ENCODE measurements at places on chromosomes 12 and 14.

GRCh38 chr14:57319636-57320192 is 50.9 kb downstream of the AP5M1 start:
- DNase-seq = no peak

DNA sequence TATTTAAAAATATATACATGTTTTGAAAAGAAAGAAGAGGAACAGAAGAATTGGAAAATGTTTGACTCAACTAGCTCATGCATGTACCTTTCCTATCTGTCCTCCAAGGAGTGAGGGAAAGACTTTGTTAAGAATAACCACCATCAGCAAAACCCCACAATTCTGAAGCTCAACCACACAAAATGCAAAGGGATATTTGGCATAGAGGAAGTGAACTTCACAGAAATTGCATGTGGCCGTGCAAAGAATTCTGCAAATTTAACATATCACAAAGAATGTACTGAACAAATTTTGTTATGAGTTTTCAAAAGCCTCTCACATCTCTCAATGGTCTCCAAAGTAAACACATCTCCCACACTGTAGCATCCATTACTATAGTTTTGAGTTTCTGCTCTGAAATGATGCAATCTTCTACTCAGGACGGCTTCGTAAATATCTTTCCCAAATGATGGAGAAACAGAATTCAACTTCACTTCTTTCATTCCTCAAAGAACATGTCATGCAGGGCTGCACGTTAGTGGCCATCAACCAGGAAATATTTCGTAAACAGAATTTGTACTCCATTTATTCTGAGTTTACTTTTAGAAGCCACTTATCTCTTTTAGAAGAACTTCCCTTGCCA is 17.6 kb downstream of the DUSP6 start:
- no peak for DNase-seq

GRCh38 chr12:69906411-69907216 is 81.6 kb downstream of the MYRFL start:
- no peak for DNase-seq

GRCh38 chr12:56267443-56268071 is 815 bp downstream of the COQ10A start:
- DNase-seq = no peak

DNA sequence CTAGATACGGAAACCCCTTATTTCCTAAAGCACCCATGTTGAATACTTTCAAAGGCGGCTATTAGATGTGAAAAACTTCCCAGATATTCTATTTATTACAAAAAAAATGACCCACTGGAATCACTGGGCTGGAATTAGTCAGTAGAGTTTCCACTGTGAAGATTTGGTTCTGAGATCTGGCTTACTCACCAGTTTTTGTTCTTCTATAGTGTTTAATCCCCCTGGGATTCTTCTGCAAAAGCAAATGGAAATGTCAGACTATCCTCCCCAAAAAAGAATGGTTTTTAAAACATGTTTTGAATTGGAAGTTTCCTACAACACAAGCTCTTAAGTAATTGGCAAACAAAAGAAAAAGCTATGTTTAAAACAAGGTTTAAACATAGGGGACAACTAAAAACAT is 166.4 kb downstream of the STXBP6 start:
- no peak for DNase-seq

DNA sequence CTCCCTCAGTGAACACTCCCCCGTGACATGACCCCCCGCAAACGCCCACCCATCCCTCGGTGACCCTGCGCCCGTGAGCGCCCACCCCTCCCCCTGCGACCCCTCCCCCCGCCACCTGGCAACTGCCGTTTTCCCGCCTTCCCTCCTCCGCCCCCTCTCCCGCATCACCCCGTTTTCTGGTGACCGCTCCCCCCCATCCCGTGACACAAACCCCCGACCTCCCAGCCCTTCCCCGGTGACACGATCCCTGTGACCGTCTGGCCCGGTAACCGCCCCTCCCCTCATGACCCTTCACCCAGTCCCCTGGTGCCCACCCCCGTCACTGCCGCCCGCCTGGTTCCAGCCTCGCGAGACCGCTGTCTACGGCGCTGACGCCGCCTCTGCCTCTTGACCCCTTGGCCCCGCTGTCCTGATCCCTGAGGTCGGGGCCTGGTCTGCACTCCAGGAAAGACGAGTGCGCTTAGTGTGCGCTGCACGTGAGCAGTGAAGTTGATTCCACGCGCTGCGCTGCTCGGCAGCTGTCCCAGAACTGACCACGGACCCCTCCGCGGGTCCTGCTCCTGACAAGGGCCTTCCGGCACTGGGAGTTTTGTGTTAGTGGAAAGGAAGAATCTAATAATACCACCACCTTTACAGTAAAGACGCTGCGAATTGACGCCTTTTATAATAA is 59.4 kb downstream of the DDX51 start:
- peak; percentile 30 for DNase-seq

- no peak for DNase-seq
These were observed 101.2 kb upstream of the EIF5 start for GRCh38 chr14:103232831-103233319.

GRCh38 chr12:9928607-9929006 is 3.6 kb downstream of the CLEC2A start:
- no peak for DNase-seq

- DNase-seq = no peak
These were observed 243.7 kb downstream of the SLC16A7 start for GRCh38 chr12:59839514-59839913.

GRCh38 chr12:51589557-51590176 is 1.4 kb upstream of the SCN8A start:
- DNase-seq = no peak

DNA sequence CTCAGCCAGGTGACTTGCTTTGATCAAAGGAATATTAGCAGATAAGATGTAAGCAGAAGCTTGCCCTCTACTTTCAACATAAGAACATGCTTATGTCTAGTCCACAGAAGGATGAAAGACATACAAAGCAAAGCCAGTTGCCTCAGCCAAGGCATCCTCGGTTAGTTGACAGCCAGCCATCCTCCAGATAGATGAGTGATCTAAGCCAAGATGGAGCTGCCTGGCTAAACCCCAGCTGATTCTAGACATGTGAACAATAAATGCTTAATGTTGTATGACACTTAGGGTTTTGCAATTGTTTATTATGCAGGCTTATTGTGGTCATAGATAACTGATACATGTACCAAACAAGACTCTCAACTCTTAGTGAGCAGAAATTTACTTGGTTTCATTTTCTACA is 157.6 kb upstream of the TMTC2 start:
- no peak for DNase-seq

GRCh38 chr14:55336162-55336561 is 64.9 kb downstream of the FBXO34 start:
- DNase-seq = no peak

- DNase-seq = no peak
These were observed 215.4 kb downstream of the FOXN3 start for GRCh38 chr14:89201645-89202044.

DNA sequence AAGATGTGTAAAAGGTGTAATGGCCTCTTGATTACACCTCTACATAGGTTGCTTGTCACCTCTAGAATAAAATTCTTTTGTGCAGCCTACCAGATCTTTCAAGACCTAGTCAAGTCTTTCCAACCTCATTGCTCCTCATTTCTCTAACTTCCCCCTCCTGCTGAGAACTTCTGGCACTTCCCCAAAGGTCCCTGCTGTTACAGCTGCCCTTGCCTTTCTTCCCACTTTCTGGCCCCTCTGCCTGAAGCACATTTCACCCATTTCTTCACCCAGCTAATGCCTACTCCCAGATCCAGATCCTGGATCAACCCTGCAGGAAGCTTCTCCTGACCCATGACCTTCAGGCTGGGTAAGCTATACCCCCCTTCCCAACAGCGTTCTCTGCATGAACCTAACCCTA is 1.5 kb downstream of the TSHR start:
- DNase-seq = no peak

GRCh38 chr14:50954811-50955372 is 10.6 kb upstream of the PYGL start:
- DNase-seq = no peak

DNA sequence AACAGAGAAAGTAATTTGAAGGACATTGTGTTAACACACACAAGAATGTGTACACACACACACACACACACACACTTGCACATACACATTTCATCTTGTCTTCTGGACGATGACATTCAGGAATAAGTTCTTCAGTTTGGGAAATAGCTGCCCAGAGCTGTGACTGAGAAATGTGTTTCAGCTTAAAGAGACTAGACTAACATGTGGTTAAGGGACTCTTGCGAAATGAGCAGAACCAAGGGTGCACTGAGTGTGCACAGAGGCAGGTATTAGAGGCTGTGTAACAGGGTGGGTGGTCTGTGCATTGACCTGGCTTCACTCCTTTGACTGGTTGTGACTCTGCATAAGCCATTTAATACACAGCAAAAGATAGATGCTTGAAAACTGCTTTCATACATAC is 29.4 kb upstream of the KCNA5 start:
- DNase-seq = no peak

DNA sequence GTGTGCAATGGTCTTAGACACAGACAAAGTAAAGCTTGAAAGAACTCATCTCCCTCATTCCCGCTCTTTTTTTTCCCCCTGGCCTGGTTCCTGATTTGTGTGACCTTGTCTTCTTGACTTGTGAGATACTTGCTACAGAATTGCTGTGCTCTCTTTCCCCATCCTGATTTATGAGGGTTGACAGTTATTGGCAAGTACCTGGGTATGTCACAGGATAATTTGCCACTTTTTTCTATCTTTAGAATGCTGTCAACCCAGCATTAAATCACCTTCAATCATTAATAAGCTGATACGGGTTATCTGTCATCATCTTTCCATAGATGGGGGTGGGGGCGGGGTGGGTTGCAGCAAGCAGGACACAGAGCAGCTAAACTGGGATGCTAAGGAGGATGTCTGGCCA is 144.4 kb upstream of the PRICKLE1 start:
- no peak for DNase-seq

DNA sequence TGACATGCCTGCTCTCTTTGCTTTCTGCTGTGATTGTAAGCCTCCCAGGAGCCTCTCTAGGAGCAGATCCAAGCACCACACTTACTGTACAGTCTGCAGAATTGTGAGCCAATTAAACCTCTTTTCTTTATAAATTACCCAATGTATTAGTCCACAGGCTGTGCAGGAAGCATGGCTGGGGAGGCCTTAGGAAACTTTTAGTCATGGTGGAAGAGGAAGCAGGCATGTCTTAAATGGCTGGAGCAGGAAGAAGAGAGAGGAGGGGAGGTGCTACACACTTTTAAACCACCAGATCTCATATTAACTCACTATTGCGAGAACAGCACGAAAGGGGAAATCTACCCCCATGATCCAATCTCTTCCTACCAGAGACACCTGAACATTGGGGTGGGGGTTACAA is 108.9 kb downstream of the DERA start:
- no peak for DNase-seq

- peak; percentile 26 for DNase-seq
These were observed 37.1 kb upstream of the LMNTD1 start for GRCh38 chr12:25590011-25590721.

DNA sequence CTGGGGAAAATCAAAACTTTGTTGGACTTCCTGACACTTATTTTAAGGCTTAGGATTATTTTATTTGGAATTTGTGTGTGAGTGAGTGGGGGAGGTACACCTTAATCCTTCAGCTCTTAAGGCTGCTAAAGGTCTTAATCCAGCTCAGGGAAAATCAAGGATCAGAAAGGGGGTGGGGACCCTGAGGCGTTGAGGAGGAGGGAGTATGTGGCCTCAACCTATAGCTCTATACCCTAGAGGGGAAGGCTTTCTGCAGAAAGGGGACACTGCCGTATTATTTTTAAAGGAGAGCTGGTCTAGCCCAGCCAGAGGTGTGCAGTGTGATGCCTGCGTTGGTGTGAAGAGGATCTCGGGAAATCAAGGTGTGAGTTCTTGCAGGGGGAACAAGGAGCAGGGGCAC is 20.0 kb downstream of the IRF2BPL start:
- no peak for DNase-seq

GRCh38 chr12:132560364-132560613 is 50.1 kb downstream of the LRCOL1 start:
- DNase-seq = no peak

- DNase-seq = no peak
These were observed 20.1 kb downstream of the TMEM63C start for GRCh38 chr14:77201696-77202095.

DNA sequence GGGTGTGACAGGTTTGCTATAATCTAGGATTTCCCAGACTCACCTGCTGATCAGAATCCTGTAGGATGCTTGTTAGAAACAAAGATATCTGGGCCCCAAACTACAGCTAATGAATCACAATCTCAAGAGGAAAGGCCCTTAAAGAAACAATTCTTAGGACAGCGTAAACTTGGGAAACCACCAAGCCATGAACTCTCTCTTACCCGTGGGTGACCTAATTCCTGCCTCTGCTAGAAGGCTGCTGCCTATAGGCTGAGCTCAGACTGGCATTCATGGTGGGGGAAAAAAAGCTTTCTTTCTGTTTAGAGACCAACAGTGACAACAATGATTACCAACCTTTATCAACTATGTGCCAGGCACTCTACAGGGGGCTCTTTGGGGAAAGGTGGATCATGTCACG is 213.9 kb upstream of the FKBP4 start:
- DNase-seq = no peak

DNA sequence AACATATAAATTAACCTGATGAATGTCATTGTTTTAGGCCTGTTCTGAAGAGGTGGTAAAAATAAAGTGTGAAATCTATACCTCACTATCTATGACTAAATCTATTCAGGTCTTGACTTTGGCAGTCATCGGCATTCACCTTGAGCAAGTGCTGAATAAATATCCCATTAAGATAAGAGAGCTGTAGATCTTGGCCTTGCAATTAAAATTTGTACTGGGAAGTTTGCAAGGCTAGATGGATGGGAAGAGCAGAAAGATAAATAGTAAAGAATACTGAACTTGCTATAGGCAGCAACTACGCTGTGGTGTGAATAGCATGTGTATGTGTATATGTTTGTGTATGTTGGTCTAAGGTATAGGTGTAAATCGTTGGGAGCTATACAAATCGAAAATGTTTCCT is 325.9 kb upstream of the PRICKLE1 start:
- DNase-seq = no peak
